ENCODE measurements at places on chromosomes 1 and 21. TPM values are rescaled to one million over a fixed set of nuclear protein-coding genes. Genes with fewer than 3 reads are reported as not detected.

Gene JTB
- total RNA-seq, result 245 TPM

Gene TPTE
- not detected for total RNA-seq

GRCh38 chr1:2046174-2046917 lies 3.9 kb upstream of the PRKCZ start:
- no peak for DNase-seq

DNA sequence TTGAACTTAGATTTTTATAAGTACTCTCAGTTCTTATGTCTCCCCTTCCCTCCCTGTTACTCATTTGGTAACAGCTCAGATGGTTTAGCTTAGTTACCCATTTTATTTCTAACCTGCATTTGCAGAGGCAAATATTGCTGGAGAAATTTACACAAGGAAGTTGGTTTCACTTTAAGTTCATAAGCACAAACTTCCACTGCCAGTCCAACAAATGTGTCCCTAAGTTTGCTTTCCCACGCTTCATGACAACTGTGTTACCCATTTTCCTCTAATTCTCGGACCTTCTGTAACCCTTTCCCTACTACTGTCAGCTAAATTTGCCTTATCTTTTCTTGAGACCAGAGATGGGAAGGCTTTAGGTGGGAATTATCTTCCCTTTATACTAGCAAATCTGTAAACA lies 63.9 kb upstream of the GPR25 start:
- no peak for DNase-seq

DNA sequence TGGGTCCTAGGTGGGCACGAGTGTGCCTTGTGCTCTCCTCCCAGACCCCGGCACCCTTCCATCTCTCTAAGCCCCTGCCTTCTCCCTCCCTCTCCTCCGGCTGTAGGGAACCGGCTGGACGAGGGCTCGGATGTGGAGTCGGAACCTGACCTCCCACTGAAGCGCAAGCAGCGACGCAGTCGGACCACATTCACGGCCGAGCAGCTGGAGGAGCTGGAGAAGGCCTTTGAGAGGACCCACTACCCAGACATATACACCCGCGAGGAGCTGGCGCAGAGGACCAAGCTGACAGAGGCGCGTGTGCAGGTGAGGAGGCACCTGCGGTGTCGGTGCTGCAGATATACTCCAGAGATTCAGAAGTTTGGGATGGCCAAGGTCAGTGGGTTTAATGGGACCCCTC lies 61.0 kb downstream of the PAX7 start:
- DNase-seq, result no peak

Data from sigmoid colon (tissue), 7 donors.